ENCODE measurements at places on chromosomes 2 and 18.
A peak's percentile ranks its signal among the peaks of the same experiment; 100 is the strongest.

DNA sequence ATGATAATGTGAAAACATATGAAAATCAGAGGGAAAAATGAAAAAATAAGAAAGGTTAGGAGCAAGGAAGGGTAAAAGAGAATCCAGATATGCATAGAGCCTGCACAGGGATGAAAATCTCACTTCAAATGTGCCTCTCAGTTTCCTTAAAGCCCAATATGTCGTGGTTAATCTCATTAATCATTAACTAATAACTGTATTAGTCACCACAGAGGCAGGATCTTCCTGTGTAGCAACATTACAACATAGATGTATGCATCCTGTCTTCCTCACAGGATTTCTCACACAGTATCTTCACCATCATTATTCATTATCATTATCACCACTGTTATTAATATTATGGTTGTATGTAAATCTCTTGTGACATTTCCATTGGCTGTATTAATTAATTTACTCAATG is 361.2 kb upstream of the SOX11 start:
- DNase-seq = no peak

DNA sequence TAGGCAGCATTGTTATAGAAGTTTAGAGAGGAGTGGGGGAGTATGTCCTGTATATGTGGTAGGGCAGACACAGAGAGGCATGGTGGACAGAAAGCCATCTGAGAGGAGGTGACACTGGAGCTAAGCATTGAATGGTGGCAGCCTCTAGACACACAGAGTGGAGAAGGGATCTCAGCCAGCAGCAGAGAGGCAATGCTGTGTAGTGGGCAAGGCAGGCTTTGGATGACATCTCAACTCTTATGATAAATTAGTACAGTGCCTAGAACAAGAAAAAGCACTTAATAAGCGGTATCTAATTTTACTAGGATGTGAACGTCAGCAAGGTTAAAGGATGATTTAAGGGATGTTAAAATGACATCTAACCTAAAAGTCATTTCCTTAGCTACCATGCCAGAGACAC is 22.5 kb upstream of the CERS6 start:
- no peak for DNase-seq

- no peak for DNase-seq
Observed at GRCh38 chr2:195838002-195838401, 181.0 kb downstream of the SLC39A10 start.

DNA sequence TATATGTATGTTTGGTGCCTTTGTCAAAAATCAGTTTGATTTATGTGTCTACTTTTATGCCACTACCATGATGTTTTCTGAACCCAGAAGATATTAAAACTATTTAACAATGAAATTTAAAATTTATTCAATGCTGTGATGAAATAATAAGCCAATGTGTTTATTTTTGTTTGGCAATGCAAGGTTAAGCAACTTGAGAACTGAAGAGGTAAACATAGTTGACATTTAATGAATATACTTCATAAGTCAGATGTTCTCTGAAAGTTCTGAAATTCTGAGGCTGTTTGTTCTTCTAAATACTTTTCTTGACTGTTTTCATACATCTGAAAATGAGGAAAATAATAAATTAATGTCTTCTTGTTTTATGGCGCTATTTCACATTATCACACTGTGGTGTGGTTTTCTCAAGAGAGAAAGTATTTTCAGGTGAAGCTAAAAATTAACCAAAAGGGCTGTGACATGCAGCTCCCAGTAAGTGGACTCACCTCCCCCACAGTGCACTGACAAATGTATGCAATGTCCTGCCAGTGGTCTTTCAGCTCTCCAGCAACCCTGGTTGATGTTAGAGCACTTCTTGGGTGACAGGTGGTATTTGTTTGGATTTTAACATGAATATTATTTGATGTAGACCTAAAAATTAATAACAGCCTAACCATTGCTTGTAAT is 863.6 kb upstream of the SALL3 start:
- DNase-seq = no peak

- DNase-seq = no peak
Observed at GRCh38 chr2:166084301-166084700, 43.5 kb downstream of the SCN1A start.

GRCh38 chr2:64065516-64065915 is 46.3 kb upstream of the VPS54 start:
- DNase-seq = no peak

DNA sequence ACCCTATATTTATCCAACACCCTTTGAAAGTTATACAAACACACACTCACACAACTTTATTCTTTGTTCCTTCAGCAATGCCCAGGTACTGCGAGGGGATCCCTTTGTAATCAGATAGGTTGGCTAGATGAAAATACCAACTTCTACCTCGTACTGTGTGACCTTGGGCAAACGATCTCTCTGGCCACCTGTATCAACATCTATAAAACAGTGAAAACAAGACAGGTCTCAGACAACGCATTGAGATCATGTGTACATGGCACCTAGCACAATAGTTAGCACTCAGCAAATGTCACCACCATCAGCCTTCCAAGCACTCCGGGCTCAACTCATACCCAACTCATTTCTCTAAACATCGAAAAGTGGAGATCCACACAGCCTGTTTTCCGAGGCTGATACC is 118.4 kb upstream of the PPP1CB start:
- no peak for DNase-seq

DNA sequence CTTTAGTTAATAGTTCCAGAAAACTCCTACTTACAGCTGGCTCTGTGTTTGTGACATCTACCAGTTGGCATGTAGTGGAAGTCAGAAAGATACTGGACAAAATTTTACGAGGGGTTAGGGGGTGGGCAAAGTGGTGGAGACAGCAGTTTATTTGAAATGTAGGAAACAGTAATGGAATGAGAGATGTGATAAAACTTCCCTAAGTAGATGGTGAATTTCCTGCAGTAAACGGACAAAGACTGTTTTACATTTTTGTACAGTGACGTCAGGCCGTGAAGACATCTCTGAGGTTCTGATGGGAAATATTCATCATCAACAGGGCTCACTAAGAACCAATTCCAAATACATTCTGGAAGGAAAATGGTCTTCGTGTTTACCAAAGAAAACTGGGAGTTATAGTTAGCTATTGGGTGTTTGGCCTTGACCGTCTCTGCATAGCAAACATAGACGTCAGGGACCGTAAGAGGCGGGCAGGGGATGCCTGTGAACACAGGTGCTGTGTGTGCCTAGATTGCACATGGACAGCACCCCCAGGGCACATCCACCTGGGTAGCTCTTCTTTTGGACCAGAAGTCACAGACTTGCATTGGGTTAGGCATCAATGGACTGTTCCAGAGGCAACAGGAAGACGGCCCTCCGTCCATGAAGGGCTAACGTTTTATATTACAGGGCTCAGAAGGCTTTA is 131.5 kb downstream of the ZNF516 start:
- no peak for DNase-seq

GRCh38 chr2:36361396-36361795 is 5.8 kb downstream of the CRIM1 start:
- no peak for DNase-seq

DNA sequence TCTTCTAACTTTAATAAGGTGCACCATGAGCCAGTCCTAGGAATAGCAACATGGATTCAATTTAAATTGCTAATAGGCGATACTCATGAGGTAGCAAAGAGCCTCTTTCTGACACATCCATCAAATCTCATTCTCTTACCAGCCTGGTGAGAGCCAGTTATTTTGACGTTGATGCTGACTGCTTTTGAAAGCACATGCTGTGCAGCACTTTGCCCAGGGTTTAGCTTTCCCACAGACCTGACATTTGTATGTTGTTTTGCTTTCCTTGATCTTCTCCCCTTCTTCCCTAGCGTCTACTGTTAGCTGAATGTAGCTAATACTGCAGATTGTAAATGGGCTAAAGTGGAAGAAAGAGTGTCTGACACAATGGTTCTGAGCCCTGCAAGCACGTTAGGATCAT is 101.1 kb upstream of the CCDC85A start:
- no peak for DNase-seq

- DNase-seq = no peak
Observed at GRCh38 chr2:192215096-192215877, 20.6 kb upstream of the TMEFF2 start.

DNA sequence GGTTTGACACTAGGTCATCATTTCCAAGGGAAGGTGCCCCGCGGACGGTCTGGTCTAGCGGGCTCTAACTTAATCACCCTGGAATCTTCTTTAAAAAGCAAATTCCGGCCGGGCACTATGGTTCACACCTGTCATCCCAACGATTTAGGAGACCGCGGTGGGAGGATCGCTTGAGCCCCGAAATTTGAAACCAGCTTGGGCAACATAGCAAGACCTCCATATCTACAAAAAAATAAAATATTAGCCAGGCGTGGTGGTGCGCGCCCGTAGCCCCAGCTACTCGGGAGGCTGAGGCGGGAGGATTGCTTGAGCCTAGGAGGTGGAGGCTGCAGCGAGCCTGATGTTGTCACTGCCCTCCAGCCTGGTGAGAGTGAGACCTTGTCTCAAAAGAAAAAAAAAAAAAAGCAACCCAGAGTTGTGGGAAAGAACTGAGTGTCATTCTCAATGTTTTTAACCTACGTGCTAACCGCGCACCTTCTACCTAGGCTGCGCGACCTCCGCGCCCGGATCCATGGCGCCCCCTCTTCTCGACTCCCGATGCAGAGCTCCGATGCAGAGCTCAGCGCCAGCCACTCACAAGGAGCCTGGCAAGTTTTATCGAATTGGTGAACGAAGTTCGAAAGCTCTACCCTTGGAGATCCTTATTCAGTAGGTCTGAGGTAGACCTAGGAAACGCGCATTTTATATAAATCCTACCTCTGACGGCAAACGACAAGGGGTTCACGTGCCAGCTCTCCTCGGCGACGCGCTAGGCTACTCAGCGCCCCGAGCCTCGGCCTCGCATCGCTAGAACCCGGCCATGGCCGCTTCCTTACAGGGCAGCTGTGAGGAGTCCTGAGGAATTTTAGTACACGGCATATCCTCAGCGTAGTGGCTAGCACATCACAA is 888 bp upstream of the TWSG1 start:
- DNase-seq = no peak

- DNase-seq = no peak
Observed at GRCh38 chr18:22640281-22640842, 222.6 kb upstream of the CTAGE1 start.

DNA sequence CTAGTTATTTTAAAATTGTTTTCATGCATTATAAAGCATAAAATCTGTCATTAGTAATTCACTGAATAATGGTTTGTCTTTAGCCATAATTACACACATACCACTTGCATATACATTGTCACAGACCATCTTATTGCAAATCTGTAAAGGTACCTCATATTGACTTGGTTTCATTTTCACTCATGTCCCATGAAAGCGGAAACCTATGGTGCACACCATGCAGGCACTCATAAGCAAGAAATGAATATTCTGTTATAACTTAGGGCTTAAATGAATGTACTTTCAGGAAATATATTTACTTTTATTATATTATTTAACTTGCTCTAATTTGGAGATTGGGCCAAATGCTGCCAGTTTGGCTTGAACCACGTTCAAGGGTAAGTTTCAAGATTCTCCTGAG is 29.2 kb upstream of the STK17B start:
- DNase-seq = no peak

- no peak for DNase-seq
Observed at GRCh38 chr2:69717861-69718273, 24.1 kb upstream of the ANXA4 start.

GRCh38 chr2:237126519-237127174 is 41.0 kb downstream of the COPS8 start:
- DNase-seq = no peak

GRCh38 chr2:10812362-10813162 is at the start of gene PDIA6:
TSS of gene PDIA6 (minus strand) at chr2:10812785. CDS start at chr2:10812696, 89 bp downstream.
- peak; percentile 93 for DNase-seq

DNA sequence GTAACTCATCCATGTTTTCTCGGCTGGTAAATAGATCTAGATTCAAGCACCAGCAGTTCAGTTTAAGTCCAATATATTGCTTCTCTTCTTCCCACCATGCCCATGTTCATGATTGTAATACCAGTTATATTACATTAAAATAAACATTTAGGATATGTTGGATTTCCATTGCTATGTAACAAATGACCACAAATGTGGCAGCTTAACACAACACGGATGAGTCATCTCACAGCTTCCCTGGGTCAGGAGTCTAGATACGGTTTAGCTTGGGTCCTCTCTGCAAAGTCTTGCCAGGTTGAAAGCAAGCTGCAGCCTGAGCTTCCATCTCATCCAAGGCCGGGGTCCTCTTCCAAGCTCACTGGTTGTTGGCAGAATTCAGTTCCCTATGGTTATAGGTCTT is 39.4 kb upstream of the SMAD2 start:
- DNase-seq = no peak

- no peak for DNase-seq
Observed at GRCh38 chr18:6857300-6857699, 127.8 kb downstream of the ARHGAP28 start.

DNA sequence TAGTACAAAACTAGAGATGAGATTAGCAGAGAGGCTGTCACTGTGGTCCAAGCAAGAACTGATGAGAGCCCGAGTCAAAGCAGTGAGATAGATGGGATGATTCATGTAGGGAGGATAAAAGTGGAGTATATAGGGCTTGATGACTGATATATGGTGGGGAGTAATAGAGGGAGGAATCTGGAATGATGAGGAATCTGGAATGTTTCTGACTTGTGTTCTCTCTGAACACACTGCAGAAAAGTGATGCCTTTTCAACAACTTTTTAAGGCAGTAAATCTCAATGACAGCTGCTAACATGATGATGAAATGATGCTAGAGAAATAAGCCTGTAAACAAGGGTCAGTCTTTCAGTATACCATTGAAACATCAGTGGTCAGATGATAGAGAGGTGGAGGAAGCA is 143.5 kb upstream of the SP5 start:
- no peak for DNase-seq

GRCh38 chr2:120605231-120605935 is 130.3 kb upstream of the GLI2 start:
- DNase-seq = no peak

GRCh38 chr2:220198896-220199295 is 571.5 kb downstream of the SLC4A3 start:
- no peak for DNase-seq

GRCh38 chr18:72674710-72675109 is 130.6 kb upstream of the CBLN2 start:
- DNase-seq = no peak

DNA sequence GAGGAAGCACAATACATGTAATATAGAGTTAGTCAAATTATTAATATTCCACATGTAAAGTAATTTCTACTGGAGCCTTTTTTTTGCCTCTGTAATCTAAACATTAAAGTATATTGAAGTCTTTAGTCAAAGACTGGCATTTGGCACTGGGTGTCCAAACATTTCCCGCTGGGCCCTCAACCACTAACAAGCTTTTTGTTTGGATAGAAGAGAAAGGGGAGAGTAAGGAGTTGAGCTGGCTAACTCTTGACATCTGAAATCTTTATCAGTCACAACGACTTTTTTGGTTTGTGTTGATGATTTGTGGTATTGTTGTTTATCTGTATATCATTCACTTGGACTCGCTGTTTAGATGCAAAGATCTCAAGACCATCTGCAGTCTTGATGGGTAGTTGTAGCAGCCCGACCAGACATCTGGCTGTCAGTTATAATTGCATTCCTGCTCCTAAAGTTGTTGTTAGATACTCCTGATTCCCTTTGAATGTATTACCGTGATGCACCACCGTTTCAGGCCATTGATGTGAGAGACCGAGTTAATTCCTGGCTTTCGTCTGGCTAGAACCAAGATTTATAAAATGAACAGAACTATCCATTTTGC is 379.6 kb downstream of the MTX2 start:
- no peak for DNase-seq

GRCh38 chr2:224156436-224156835 is 117.3 kb upstream of the SERPINE2 start:
- DNase-seq = no peak
